ENCODE measurements at places on chromosomes 6 and 20.

DNA sequence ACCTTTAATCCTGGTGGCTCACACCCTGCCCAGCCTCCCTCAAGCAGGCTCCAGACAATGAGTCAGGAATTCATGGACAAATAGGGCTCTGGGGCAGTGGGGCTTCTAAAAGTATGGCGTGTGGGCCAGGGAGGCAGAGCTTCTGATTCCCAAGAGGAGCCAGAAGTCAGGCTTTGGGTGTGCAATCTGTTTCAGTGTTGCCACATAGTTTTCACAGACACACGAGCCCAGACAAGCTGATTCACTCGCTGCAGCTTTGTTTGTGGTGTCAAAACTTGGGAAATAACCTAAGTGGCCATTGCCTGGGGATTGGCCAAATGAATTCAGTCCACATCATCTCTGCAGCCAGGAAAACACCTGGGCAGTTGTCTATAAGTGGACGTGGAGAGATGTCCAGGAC, 9.2 kb downstream of the PEDS1 start:
- no peak for DNase-seq

GRCh38 chr6:45743028-45743615, 272.5 kb downstream of the CLIC5 start:
- DNase-seq: no peak

DNA sequence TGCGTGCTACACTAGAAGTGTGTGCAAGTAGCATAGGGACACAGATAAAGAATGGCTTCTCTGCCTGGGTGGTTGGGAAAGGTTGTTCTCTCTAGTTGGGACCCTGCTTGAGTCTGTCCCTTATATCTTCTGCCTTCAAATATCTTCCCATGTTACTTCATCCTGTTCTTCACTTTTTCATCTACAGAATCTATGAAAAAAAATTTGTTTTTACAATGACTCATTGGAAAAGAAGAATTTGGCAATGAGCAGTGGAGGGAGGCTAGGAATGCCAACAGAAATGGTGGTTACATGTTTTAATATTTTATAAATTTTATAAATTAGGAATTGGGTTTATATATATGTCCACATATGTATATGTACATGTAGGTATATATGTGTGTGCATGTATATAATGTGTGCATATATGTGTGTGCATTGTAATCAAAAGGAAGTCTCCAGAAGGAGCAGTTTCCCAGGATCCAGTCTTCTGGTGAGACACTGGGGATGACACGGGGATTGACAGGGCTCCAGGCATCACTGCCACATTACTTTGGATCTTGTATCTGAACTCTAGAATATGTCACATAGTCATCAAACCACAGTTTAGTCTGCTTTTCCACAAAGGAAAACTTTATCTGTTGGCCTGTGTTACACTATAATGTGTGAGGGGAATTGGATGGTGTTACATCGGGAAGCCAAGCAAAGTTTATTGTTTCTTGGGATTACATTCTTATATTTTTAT, 75.3 kb upstream of the RIPOR2 start:
- no peak for DNase-seq

DNA sequence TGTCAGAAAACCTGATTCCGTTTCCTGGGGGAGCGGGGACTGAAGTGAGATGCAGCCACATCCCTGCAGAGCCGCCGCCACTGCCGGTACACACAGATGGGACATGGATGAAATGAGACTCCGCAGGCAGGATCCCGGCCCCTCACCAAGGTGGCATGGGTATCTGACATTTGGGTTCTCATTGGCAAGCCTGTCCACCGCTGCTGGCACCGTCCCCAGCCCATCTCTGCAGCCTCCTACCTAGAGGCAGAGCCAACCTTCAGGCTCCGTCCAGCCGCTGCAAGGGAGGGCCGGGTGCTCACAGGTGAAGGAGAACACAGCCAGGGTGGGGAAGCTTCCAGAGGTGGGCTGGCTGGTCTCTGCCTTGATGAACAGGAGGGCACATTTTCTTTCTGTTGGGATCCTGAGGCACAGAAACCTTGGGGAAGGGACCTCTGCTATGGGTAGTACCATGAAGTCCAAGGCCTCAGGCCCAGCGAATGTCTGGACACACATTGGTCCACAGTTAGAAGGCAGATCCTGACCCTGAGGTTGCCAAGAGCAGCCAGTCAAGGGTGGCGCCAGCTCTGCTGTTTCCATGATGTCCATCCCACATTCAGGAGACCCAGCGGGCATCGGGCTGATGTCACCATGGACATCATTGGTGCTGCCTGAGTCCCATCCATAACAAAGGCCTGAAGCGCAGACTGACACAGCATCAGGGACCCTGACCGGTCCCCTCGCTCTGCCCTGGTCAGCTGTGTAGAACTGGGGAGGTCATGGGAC, 177.4 kb downstream of the TAF4 start:
- no peak for DNase-seq

- no peak for DNase-seq
Observed at GRCh38 chr6:157099912-157100593, 223.3 kb downstream of the TMEM242 start.

DNA sequence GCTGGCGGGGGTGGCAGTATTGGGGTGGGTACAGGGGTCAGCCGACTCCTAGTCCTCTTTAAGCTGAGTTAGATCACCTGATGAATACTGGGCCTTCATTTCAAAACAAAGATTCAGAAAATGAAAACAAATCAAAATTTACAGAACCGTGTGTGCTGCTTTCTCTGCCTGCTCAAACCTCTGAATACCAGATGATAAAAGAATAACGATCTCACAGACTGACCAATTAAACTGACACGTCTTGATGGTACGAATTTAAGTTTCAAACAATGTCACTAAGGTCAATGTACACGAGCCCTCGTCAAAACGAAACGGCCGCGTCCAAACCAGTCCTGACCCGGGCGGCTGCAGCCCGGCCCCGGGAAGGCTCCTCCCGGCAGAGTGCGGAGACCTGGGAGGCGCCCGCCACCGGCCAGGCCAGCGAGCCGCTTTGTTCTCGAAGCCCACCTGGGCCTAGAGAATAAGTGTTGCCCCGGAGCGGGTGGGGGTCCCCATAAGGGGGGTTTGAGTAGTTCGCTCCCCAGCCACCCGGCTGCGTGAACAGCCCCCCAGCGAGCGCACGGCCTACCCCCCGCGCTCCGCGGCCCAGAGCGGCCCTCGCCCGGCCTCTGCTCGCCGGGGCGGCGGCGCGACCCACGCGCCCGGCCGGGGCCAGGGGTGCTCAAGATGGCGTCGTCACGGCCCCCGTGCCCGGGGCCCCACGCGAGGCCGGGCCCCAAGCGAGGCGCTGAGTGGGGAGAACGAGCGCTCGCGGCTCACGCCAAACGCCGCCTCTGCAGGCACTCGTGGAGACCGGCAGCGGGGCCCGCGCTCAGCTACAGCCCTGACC, 728 bp downstream of the PSMA7 start:
- DNase-seq: no peak

- no peak for DNase-seq
Observed at GRCh38 chr6:164034602-164035140, 620.2 kb downstream of the QKI start.

DNA sequence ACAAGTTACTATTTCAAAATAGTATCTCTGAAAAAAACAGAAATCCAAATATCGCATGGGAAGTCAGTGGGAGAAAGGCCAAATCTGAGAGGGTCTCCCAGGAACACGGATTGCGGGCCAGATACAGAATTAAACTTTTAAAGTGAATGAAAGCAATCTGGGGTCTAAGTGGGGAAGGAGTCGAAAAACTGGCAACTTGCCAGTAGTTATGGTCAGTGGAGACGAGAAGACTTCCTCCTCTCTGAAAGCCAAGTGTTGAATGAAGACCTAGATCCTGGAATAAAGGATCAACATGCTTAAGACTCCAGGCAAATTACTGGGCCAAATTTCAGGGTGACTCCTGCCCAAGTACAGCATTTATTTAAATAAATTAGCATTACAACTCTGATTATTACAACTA, 123.6 kb downstream of the BFSP1 start:
- no peak for DNase-seq

DNA sequence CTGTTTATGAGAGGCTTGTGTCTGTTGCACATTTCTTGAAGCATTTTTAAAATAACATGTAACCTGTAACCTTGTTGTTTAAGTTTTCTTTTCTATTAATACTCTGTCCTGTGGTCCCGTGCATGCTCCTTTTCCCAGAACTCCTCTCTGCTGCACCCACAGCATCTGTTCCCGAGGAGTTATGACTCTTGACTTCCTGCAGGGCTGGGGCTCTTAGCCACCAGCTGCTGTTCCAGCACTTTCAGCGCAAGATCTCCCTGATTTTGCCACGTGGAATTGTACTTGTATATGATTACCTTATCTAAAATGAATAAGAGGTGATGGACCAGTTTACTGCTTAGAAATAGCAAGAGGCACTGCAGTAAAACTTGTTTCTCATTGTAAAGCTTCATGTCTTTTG, 150.6 kb downstream of the QKI start:
- DNase-seq: no peak

GRCh38 chr6:1503811-1504210, 105.9 kb upstream of the FOXC1 start:
- DNase-seq: no peak

DNA sequence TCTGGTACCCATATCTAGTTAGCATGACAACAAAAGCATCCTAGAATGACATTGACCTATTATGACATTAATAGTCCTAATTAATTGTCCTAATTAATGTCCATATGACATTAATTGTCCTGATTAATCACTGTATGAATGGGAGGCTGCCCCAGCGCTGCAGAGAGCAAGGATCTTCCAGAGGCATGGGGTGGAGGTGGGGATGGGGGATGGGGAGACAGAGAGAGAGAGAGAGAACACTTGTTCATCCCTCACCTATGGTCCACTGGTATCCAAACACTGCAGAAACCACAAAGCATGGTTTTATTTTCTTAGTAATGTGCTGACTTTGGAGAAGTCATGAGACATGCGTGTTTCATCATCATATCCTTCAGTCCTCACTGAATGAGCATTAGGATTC, 235.1 kb downstream of the FNDC1 start:
- DNase-seq: no peak

- no peak for DNase-seq
Observed at GRCh38 chr6:36912030-36912454, 26.3 kb downstream of the C6orf89 start.

Measured in Karpas-422 (cell line).